ENCODE measurements at places on chromosomes 12 and 14.

DNA sequence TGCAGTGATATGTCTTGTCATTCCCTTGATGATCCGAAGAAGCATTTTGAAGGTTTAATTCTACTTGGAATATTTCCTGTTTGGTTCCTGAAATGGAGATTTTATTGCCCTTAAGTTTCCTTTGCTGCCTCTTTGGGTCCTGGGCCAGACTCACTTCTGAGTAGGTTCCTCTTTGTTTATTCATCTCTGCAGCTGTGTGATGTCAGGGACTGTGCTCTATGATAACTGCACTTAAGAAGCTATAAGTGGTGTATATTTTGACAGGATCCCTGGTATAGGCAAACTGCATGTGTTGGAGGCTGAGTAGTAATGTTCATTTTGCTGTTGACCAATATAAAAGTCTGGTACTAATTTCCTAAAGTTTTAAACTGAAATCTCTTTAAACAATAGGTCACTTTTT, at the start of gene KLRC4:
KLRC4 (minus strand) TSS at position 366 of the 400 bp plus-strand sequence; CDS start at position 184, 182 bp downstream.
- DNase-seq: no peak

- DNase-seq: no peak
Observed at GRCh38 chr14:52522581-52523345, 29.5 kb downstream of the TXNDC16 start.

DNA sequence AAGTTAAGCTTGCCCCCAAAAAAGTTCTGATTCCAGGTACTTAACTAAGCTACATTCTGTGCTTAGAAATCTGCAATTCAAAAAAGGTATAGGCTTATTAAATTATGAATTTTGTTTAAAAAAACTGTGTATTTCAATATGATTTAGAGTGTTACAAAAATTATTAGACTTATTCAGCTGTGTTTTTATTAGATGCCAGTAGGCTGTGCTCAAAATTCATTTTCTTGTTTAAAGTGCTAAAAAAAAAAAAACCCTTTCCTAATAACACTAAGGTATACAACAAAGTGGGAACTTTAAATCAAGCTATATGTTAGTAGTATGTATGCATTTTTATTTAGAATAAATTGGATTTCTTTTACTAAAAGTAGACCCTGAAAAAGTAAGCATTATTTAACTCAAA, 25.0 kb downstream of the LRRC9 start:
- no peak for DNase-seq

- peak; percentile 52 for DNase-seq
Observed at GRCh38 chr14:96938946-96939345, 141.8 kb downstream of the VRK1 start.

GRCh38 chr14:89440986-89441909, 24.2 kb upstream of the FOXN3 start:
- no peak for DNase-seq

DNA sequence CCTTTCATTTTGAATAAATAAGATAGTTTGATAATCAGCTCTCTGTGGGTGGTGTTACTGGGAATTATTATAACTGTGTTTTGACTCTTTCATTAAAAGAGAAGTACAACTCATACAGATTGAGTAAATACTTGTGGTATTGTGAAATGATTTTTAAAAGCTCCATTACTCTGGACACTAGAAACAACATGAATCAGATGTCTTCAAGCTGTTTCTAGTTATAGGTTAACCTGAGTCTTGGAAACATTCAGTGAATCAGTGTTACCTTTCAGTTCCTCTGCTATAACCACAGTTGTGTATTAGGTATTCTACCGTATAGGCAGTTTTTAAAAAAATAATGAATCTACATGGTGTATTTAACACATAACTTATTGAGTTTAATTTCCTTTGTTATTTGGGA, 128.4 kb upstream of the SSTR1 start:
- DNase-seq: no peak

GRCh38 chr14:51921026-51921425, 60.6 kb downstream of the GNG2 start:
- no peak for DNase-seq

DNA sequence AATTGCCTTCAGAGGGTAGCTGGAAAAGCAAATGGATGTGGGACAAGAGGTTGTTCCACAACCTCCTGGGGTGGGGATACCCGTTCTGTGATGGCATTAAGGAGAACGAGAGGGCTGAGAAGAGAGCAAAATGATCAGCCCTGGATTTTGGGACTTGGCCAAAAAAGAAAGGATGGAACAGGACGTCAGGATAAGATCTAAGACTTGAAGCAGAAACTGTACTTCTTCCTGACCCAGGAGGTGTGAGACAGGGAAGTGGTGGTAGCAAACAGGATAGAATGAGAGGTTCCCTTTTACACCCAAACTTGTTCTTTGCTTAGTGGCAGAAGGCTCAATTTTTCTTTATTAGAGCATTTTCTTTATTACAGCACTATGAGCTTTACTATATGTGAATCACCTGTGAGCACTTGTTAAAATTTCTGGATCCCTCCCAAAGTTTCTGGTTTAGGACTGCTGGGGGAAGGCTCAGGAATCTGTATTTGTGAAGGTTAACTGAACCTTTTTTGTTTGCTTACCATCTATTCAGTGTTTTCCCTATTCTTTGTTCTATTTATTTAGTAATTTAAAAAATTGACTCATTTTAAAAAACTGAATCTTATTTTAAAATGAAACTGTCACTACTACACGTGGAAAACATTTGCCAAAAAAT, 59.2 kb downstream of the ERC1 start:
- DNase-seq: no peak

GRCh38 chr12:132415327-132416120, 74.4 kb upstream of the FBRSL1 start:
- DNase-seq: no peak

- DNase-seq: no peak
Observed at GRCh38 chr12:101794574-101794973, 36.2 kb downstream of the GNPTAB start.

- peak; percentile 69 for DNase-seq
Observed at GRCh38 chr12:3747543-3747942, 5.4 kb downstream of the CRACR2A start.

GRCh38 chr12:10283027-10283426, 24.6 kb upstream of the KLRD1 start:
- no peak for DNase-seq

- DNase-seq: peak; percentile 82
Observed at GRCh38 chr12:9797722-9798619, 29.3 kb upstream of the KLRF1 start.

GRCh38 chr12:24821691-24822090, 127.2 kb downstream of the BCAT1 start:
- no peak for DNase-seq

GRCh38 chr14:74169906-74170305, 69.3 kb upstream of the VSX2 start:
- DNase-seq: no peak

- DNase-seq: no peak
Observed at GRCh38 chr12:103780992-103781391, 60.0 kb downstream of the NT5DC3 start.

DNA sequence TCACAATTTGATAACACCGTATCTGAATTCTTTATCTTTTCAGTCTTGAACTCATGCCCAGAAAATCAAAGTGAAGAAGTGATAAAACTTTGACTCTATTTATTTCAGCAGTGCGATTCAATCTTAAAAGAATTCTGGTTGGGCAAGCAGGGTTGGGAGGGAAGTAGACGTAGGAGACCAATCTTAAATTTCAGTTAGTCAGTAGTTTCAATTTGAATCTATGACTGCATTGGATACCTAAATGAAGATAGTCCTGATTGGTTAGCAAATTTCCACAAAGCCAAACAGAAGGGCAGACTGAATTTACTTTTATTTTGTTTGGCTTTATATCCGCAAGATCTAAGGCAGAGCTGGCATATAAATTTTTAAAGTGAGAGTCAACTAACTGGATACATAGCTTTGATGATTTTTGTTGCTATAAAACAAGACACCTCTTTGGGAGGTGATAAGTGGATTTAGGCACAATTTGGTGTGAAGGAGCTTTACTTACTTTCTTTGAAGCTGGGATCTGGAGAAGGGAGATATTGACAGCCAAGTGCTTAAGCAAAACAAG, 2.6 kb downstream of the ACSS3 start:
- no peak for DNase-seq

GRCh38 chr12:99513066-99513465, 134.5 kb upstream of the GARIN6 start:
- DNase-seq: no peak

DNA sequence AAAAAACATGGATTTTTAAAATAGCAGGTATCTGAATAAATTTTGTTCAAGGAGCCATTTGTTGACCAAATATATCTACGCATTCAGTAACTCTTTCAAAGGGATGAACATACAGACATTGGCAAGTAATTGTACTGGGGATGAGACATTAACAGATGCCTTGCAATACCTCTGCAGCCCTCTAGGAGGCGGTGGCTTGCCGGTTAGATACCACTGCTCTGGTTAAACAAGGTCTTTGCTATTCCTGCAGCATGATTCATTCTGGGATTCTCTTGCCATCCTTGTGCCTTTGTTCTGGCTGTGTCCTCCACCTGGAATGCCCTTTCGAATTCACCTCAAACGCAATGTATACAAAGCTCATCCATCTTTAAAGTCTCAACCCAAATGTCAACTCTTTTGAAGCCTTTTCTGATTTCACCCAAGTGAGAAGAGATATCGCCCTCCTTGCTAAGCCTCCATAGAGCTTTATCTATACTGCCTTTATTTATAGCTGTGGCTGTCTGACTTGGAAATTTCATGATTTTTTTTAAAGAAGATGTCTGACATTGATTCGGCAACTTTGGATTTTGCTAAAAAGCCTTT, 131.0 kb upstream of the SRRM4 start:
- no peak for DNase-seq

DNA sequence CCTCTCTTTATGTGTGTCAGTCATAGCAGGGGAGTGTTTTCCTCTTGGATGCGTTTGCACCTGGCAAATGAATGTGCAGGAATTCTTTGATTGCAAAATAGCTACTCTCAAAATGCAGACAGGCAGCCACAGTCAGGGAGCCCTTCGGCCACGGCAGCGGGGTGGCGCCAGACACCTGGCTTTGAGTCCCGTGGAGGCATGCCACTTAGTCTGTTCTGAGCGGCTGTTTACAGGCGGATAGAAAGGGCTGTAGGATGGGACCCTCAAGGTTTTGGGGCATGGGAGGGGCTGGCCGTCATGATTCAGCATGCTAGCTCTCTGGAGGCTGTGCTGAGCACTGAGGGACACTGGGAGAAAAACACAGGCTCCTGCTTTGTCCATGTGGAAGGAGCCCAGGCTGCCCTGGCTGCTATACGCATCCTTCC, 117.1 kb downstream of the SLC25A47 start:
- DNase-seq: no peak

DNA sequence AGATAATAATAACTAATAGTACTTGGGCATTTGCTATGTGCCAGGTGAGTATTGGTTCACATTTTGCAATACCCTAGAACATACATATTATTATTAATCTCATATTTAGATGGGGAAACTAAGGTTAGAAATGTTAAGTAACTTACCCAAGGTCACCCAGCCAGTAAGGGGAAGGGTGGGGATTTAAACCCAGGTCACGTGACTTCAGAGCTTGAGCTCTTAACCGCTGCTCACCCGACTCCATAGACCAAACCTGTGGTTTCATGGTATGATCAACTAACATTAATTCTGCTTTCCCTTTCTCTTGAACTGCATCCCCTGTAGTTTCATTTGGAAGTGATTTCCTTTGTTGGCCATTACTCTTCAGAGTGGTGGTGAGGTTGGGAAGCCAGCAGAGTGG, 242.3 kb downstream of the NRXN3 start:
- no peak for DNase-seq

DNA sequence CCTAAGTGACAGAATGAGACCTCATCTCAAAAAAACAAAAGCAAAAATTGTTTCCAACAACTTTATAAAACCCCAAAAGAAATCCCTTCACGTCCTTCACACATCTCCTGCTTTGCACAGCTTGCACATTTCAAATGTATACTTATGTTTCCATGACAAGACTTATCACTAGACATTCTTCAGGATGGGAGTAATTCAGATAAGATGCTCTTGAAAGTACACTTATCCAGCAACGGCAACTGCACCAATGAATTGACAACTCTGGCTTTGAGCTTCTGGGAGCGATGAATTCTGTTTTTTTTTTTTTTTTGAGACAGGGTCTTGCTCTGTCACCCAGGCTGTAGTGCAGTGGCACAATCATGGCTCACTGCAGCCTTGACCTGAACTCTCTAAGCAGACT, 30.8 kb upstream of the AKAP5 start:
- no peak for DNase-seq

DNA sequence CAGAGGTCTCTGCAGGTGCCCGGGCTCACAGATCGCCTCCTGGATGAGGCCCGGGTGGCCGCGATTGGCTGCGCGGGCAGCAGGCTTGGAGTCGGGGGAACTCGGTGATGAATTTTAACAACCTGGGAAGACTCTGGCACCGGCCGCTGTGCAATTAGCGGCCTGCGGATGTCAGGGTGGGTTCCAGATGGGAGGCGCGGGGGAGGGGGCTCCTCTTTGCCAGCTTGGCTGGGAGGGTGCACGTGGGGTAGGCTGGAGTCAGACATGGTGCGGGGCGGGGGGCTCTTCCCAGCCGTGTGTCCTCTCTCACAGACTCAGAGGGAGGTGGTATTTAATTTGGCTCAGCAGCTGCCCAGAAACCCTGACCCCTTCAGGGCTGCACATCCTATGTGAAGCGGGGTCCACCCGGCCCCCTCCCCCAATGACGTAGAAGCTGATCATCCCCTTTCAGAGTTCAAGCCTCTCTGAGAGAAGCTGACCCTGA, 81.4 kb downstream of the KIF26A start:
- no peak for DNase-seq

DNA sequence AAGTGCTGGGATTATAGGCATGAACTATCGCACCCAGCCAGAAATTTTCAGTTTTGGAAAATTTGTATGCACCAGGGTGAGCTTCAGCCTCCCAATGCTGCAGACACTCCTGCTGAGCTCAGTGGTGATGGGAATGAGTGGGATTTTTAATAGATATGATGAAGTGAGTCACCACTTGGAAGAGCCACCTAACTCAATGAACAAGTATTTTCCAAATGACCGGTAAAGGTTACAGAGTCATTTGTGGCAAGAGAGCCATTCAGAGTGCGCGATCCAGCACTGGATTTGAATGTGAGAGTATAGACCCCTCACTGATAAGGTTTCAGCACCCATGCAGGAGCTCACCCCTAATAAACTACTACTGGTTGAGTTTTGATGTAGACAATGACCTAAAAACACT, 100.7 kb downstream of the PPP2R5C start:
- DNase-seq: no peak

DNA sequence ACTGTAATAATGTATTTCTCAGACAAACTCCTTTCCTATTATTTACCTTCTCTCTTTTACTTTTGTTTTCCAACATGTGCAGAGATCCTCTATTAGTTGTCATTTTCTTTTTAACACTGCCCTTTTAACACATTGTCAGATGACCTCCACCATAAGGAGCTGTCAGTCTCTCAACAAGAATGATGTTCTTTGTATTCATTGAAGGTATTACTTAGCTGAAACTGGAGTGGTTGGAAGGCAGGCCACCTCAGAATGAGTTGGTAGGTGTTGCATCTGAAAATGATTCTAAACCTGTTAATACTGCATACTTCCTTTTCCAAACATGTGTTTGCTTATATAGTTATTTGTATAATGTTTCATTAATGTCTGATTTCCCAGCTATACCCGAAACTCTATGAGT, 16.9 kb downstream of the TMEM117 start:
- DNase-seq: no peak
